ENCODE measurements at places on chromosomes 3 and 15.

DNA sequence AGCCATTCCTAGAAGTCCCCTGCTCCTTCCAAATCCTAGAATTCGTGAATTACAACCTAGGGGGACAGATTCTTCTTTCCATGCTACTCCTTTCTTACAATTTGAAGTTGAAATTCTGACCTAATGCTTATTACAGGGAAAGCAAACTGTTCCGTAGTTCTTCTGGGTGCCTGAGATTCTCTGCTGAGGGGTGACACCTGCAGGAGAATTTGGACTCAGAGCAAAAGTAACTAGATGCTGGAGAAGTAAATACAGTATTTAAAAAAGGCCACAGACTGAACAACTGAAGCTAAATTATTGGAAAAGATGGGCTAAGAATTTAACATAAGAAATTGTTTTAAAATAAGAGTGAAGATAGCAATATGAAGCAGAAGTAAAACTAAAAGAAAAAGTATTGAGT is 37.9 kb downstream of the ACAD9 start:
- DNase-seq = no peak

DNA sequence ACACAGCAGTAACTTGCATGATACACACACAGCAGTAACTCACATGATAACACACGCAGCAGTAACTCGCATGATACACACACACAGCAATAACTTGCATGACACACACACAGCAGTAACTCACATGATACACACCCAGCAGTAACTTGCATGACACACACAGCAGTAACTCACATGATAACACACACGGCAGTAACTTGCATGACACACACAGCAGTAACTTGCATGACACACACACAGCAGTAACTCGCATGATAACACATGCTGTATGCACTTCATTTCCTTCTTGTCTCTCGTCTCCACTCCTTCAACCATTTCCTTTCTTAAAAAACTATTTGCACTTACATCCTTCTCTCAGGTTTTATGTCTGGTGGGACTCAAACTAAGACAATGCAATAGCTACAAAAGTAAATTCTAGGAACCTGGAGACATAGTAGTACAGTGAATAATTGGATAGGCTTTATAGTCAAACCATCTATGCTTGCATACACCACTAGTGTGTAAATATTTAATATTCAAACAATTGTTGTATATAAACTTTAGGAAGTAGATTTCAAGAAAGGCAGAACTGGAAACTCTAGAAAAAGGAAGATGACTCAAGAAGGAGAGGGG is 130.8 kb downstream of the UACA start:
- no peak for DNase-seq

DNA sequence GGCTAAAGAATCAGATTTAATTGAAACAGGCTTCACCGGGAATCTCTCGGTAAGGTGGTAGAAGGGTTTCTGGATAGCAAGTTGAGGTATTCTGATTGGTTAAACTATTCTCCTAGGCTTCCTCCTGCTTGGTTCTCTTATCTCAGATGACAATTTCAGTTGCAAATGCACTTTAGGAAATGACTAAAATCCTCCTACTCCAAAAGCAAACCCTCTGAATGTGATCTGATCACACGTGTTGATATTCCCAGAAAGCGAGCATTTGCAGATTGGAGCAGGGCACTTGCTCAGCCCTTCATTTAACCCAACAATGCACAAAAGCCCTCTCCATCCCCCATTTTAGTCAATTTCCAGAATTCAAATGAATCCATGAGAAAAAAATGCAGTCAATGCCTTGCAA is 55.6 kb upstream of the ICE2 start:
- no peak for DNase-seq

- no peak for DNase-seq
Measured at GRCh38 chr15:69390575-69390974, 23.6 kb upstream of the KIF23 start.

DNA sequence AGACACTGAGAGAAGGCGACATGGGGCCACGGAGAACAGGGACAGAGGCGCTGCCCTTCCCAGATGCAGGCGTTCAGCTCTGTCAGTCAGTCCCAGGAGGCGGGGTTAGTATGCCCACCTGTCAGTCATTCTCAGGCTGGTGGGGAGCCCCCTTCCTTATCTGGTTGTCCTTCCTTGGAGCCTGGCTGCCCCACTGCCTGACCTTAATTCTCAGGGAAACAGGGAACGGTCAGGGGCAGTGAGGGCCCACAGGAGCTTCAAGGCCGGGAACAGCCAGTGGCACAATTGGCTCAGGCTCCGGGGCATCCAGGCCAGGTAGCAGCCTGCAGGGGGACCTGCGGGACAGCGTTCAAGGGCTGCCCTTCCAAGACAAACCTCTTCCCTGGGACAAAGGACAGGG is 133.2 kb downstream of the CHSY1 start:
- DNase-seq = no peak

GRCh38 chr3:76724075-76724474 is 315.8 kb upstream of the ROBO2 start:
- DNase-seq = no peak

DNA sequence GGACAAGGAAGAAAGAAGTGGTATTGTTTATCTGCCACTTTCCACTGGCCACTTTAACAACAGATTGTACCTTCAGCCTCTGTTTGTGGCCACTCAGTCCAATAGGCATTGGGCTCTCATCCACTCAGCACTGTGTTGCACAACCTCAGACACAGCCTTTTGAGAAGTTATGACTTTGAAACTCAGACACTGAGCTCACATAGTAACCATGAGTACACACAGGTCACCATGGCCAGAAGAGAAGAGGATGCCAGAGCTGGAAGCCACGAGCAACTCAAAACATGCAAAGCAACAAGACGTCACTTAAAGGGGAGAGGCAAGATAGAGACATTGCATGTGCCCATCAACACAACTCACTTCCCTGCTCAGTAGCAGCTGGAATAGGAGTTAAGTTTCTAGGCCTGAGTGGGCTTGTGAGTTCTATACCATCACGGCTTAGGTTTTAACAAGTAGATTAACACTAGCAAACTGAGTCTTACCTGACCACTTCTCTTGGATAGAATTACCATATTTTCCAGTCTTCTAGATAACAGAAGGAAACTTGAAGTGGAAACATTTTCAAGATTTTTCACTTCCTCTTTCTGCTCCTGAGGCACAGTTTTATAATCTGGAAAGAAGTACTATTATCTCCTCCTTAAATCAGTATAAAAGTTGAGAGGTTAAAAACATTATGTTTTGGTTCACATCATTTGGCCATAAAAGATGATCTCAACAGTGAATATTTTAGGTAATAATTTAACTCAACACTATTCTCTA is 103.5 kb downstream of the IMPG2 start:
- DNase-seq = no peak

GRCh38 chr15:85860394-85861161 is 65.9 kb upstream of the KLHL25 start:
- DNase-seq = no peak

DNA sequence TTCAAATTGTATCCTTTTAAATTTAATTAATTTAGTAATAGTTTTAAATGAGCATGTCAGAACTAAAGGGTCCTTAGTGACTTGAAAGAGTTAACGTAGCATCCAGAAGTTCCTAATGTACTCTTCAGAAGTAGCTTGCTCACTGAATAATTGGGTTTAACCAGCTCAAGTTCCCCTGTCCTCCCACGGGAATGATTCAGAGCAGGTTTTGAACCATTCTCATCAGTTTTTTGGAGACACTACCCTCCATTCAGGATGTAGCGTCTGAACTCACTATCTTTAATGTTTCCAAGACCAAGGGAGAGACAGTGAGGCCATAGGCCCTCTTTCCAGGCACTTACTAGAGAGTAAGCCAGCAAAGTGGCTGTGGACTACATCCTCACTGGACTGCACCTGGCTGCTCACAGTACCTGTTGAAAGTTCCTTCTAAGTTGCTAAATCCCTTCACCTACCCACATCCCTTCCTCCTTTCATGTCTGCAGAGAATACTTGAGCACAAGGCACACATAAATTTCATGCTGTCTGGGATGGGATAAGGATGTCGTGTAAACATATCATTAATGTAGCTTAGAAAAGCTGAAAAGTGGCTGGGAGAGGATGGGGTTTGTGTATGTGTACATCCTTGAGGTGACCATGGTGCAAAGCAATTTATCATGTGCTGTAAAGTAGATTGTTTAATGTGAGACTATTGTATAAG is 146.3 kb downstream of the PLCL2 start:
- no peak for DNase-seq

DNA sequence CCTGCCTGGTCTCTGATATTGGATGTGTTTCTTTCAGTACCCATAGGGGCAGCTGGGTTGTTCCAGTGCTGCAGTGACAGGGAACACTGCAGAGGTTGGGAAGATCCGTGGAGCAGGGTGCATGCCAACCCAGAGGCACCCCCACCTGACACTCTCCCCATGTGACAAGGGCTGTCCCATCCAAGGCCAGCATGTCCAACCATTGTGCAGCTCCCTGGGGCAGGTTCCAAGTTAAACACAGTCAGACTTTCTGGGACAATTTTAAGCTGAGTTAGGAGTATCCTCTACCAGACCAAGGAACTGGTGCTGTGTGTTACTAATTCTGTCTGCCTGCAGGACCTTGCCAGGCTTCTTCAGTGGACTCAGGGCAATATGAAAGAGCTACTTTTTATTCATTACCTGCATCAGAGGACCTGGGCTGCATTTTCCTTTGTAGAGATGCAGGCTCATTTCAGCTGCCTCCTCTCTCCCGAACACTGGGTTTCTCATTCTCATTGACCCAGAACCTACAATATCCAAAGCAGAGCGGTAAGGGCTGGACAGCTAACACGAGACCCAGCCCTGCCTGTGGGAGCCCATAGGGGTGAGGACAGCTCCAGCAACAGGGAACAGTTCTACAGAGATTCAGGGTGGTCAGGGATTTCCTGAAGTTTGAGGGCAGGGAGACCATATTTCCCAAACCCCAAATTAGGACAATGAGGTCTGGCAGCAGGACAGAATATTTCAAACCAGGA is 72.7 kb downstream of the SPSB4 start:
- DNase-seq = no peak

Measured in CD4-positive, alpha-beta T cell treated with Interleukin-1 beta for 1 hour (primary cell).